ENCODE measurements at places on chromosomes 4 and X. TPM values are rescaled to one million over a fixed set of nuclear protein-coding genes. Genes with fewer than 3 reads are reported as not detected.

The GLRA3 gene
- total RNA-seq: 1.9 TPM

The CSAG1 gene
- not detected for total RNA-seq

The COMMD8 gene
- 16.5 TPM for total RNA-seq

The RASL11B gene
- total RNA-seq: 11.5 TPM

The IL15 gene
- total RNA-seq: 2.4 TPM

All from camera-type eye (tissue), 1 donor.